ENCODE measurements at places on chromosomes 1 and 21. TPM values are rescaled to one million over a fixed set of nuclear protein-coding genes. Genes with fewer than 3 reads are reported as not detected.

- H3K4me1 ChIP-seq = peaks cover 54% of the 10 kb centered on the region
- H3K36me3 ChIP-seq = no peaks in the 10 kb centered on the region
- H3K4me3 ChIP-seq = no peak overlapping the region
- DNase-seq = no peak
- no peak overlapping the region for H3K27ac ChIP-seq
Measured at GRCh38 chr1:40393173-40393572, 19.6 kb downstream of the SMAP2 start.

DNA sequence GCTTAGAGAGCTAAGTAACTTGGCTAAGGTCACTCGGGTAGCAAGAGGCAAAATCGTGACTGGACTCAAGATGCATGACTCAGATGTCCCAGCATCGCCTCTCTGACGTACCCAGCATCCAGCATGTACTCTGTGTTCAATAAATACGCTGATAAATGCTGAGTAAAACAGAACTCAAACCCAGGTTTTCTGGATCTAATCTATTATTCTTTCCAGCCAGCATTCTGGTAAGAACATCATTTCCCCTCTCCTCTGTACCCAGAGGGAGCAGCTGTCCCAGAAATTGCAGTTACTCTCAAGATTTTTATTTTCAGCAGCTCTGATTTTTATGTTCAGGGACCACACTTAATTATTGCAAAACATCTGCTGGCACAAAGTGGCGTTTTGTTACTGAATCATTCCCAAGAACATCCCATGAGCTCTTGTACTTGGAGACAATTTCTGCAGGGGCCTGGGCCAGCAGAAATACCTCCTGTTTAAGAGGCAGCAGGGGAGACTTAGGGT lies 249.0 kb downstream of the PRDM2 start:
- H3K4me3 ChIP-seq = no peak overlapping the region
- DNase-seq = peak; percentile 26
- peak overlapping the region; percentile 55 for H3K27ac ChIP-seq
- no peaks in the 10 kb centered on the region for H3K27me3 ChIP-seq
- H3K4me1 ChIP-seq = no peaks in the 10 kb centered on the region

GRCh38 chr21:38987633-38988508 lies 182.1 kb downstream of the ETS2 start:
- H3K4me1 ChIP-seq = peaks cover 13% of the 10 kb centered on the region
- no peaks in the 10 kb centered on the region for H3K27me3 ChIP-seq
- H3K27ac ChIP-seq = no peak overlapping the region
- no peak overlapping the region for H3K4me3 ChIP-seq
- no peak for DNase-seq
- no peaks in the 10 kb centered on the region for H3K36me3 ChIP-seq

DNA sequence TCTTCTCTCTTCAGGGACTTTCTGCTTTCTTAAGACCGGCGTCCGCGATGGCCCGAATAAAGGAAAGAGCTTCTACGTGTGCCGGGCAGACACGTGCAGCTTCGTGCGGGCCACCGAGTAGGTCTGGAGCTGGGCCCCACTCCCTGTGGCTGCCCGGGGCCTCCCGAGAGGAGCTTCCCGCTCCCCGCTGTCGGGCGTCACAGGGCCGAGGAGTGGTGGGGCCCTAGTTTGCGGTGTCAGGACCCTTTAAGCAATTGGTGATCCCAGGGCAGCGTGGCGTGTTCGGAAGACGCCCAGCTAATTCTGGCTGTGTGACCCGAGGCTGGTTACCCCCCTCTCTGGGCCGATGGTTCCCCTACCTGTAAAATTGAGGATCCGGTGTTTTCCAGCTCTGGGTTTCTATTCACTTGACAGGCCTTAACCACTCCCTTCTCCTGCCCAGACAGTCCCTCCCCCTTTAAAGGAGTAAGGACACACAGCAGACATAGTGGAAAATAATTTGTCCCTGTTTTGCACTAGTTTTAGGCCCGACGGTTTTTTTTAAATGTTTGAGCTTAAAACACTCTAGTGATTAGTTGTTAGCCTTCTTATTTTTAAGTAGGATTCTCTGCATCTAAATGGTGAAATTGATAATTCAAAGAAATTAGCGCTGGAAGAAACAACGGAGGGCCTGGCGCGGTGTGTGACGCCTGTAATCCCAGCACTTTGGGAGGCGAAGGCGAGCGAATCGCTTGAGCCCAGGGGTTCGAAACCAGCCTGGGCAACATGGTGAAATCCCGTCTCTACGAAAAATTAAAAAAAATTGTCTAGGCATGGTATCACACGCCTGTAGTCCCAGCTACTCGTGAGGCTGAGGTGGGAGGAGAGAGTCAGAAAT lies 553 bp downstream of the TTF2 start:
- no peaks in the 10 kb centered on the region for H3K27me3 ChIP-seq
- H3K36me3 ChIP-seq = no peaks in the 10 kb centered on the region
- peak overlapping the region; percentile 48 for H3K4me3 ChIP-seq
- DNase-seq = peak; percentile 69

DNA sequence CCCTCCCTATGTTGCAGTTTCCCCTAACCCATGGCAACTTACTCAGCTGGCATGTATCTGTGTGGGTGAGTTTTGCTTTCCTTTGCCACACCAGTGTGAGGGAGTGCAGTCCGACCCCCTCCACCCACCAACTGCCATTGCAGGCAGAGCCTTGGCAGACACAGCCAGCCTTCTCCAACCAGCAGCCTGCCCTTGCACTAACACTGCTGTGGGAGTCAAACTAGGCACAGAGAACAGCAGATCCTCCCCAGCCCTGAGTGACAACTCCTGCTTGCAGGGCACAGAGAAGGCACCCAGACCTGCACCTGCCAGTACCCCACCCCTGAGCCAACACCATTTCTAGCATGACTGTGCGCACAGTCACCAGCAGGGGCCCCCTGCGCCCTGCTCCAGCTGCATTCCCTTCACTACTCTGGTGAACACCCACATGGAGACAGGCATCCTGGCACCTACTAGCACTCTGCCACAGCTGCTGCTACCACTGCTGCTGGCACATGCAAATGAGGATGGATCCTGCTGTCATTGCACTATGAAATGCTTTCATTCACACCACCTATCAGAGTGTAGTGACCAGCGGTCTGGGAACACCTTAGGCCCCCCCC lies 98.4 kb downstream of the MAGI3 start:
- no peaks in the 10 kb centered on the region for H3K27me3 ChIP-seq
- H3K4me3 ChIP-seq = no peak overlapping the region
- no peak for DNase-seq
- H3K36me3 ChIP-seq = no peaks in the 10 kb centered on the region
- H3K27ac ChIP-seq = no peak overlapping the region

DNA sequence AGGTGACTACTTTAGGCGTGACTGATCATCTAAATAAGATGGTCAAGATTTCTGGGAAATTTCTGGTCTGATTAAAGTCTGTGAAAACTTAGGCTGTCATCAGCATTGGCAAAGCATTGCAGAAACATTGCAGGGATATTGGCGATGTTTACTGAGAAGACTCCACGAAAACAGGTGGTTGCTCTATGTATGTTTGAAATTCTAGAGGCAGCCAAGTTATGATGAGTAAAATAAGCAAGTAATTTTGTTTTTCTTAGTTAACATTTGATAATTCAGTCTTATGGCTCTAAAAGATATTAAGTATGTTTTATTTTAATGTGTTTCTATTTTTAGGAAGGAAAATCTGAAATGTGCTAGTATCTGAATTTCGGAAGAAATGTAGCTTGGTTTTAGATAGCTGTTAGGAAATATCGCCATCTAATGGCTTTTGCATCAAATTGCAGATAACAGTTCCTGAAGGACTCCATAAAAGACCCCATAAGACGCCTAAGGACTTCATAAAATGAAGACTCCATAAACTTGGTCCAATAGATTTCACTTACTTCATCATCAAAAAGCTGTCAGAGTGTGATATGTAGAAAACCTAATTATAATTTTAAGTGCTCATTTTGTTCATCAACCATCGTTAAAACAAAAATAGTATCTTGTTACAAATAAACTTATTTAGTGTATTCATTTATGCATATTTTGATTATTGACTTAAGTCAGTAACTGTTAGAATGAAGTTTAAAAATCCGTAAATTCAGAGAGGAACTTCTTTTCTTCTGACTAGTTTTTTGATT lies 344.6 kb downstream of the RYR2 start:
- H3K4me1 ChIP-seq = no peaks in the 10 kb centered on the region
- H3K4me3 ChIP-seq = no peak overlapping the region
- no peaks in the 10 kb centered on the region for H3K36me3 ChIP-seq
- H3K27ac ChIP-seq = no peak overlapping the region
- H3K27me3 ChIP-seq = no peaks in the 10 kb centered on the region

AMY1B gene
- not detected for total RNA-seq

- no peaks in the 10 kb centered on the region for H3K4me1 ChIP-seq
- H3K27me3 ChIP-seq = no peaks in the 10 kb centered on the region
- no peak overlapping the region for H3K4me3 ChIP-seq
- DNase-seq = no peak
- H3K27ac ChIP-seq = no peak overlapping the region
Measured at GRCh38 chr1:179798213-179798863, 55.2 kb downstream of the FAM163A start.

DNA sequence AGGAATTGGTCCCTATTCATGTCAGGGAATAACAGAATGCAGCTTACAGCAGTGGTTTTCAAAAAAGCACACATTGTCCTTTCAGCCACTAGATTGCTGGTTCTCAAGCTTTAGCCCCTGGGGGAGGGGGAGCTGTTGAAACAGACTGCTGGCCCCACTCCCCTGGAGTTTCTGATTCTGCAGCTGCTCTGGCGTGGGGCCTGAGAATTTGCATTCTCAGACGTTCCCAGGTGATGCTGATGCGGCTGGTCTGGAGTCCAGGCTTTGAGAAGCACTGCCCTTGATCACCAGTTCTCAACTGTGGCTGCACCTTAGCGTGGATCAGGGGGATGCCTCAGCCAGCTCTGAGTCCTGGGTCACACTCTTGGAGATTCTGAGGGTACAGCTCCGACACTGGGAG lies 62.7 kb upstream of the LAPTM5 start:
- no peaks in the 10 kb centered on the region for H3K36me3 ChIP-seq
- DNase-seq = no peak
- H3K4me1 ChIP-seq = peaks cover 24% of the 10 kb centered on the region
- no peak overlapping the region for H3K27ac ChIP-seq
- no peak overlapping the region for H3K4me3 ChIP-seq
- no peaks in the 10 kb centered on the region for H3K27me3 ChIP-seq

LIPI gene
- total RNA-seq = not detected

- no peak for DNase-seq
- H3K36me3 ChIP-seq = no peaks in the 10 kb centered on the region
- no peak overlapping the region for H3K27ac ChIP-seq
- H3K4me3 ChIP-seq = no peak overlapping the region
- no peaks in the 10 kb centered on the region for H3K4me1 ChIP-seq
Measured at GRCh38 chr1:110375490-110375889, 15.3 kb downstream of the SLC16A4 start.

CLCA1 gene
- total RNA-seq = not detected

TSPEAR gene
- not detected for total RNA-seq

BNIPL gene
- total RNA-seq = 0.26 TPM

DNA sequence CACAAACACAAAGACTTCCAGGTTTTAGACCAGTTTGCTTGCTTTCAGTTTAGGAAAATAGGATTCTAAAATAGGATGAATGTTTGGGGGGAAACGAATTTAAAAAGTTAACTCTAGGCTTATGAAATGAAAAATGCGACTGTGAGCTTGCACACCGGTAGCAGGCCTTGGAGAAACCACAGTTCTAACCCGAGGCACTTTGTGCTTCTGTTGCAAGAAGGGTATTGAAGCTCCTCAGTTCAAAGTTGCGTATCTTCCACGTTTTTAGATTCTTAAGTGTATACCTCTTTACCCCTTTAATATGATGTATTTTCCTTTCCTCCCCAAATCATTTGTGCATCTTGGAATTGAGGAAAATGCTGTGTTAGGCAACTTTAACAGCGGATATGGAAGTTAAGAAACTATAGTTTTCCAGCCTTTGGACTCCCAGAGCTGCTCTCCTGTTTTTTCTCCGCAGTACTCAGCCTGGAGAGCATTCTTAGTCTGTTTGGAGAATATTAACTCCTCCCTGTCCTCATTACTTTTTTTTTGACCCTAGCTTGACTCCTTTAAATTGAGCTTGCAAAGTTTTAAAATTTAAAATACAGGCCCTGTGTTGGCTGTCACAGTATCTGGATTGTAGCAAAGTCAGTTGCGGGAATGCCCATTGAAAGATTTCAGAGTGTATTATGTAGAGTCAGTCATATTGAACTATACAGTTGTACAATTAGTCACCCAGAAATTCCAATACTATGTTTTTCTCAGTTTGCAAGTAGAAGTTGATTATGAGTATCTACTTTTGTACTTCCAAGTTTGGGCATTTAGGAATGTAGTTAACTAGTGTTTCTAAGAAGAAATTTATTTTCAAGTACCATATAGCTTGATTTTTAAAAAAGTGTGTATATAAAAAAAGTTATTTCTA lies 2.6 kb downstream of the MRPS6 start:
- no peaks in the 10 kb centered on the region for H3K36me3 ChIP-seq
- H3K27me3 ChIP-seq = no peaks in the 10 kb centered on the region
- no peak overlapping the region for H3K27ac ChIP-seq
- no peak overlapping the region for H3K4me3 ChIP-seq
- peaks cover 34% of the 10 kb centered on the region for H3K4me1 ChIP-seq

DNA sequence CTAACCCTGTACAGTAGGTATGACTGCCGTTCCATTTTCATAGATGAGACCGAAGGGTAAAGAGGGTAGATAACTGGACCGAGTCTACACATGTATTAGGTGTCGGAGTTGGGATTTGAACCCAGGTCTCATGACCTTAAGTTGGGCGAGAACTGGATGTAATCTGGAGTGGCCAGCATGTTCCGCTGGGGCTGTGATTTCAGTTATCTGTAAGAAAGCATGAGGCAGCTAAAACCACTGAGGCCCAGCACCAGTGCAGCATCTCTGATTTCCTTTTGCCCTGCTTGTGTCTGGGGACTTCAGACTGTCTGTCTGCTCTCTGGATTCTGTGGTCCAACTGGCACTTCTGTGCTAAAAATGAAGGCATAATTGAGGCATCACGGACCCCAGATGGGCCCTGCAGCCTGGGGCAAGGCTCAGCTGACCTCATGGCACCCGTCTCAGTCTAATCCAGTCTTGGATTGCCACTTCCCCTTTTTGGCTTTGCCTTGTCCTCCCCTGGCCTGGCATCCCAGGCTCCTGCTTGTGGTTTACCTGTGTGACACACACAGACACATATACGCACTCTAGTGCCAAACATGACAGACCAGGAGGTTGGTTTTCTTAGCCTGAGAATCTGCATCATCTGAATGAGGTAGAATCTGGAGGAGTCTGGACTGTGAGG lies 180.2 kb downstream of the KIF26B start:
- H3K27me3 ChIP-seq = no peaks in the 10 kb centered on the region
- H3K4me3 ChIP-seq = no peak overlapping the region
- H3K36me3 ChIP-seq = no peaks in the 10 kb centered on the region
- no peaks in the 10 kb centered on the region for H3K4me1 ChIP-seq
- no peak for DNase-seq
- H3K27ac ChIP-seq = no peak overlapping the region

IL10 gene
- 1.0 TPM for total RNA-seq

RNF186 gene
- total RNA-seq = 32.9 TPM

CFAP107 gene
- total RNA-seq = not detected

GRCh38 chr1:58059789-58060188 lies 486.7 kb downstream of the OMA1 start:
- H3K4me3 ChIP-seq = no peak overlapping the region
- no peak for DNase-seq
- no peaks in the 10 kb centered on the region for H3K27me3 ChIP-seq
- H3K27ac ChIP-seq = no peak overlapping the region
- no peaks in the 10 kb centered on the region for H3K4me1 ChIP-seq

APCS gene
- total RNA-seq = 0.99 TPM

All from body of pancreas (tissue), 4 donors.